HCT116 (cell line): ENCODE measurements at places on chromosomes 6 and 20. TPM values are rescaled to one million over a fixed set of nuclear protein-coding genes. Genes with fewer than 3 reads are reported as not detected.

GRCh38 chr6:15922510-15923250 is 206.2 kb upstream of the MYLIP start:
- no peak for DNase-seq

GRCh38 chr20:23683807-23684206 is 5.0 kb downstream of the CST4 start:
- DNase-seq = no peak

- no peak for DNase-seq
Observed at GRCh38 chr6:141321493-141322347, 811.0 kb upstream of the GJE1 start.

DNA sequence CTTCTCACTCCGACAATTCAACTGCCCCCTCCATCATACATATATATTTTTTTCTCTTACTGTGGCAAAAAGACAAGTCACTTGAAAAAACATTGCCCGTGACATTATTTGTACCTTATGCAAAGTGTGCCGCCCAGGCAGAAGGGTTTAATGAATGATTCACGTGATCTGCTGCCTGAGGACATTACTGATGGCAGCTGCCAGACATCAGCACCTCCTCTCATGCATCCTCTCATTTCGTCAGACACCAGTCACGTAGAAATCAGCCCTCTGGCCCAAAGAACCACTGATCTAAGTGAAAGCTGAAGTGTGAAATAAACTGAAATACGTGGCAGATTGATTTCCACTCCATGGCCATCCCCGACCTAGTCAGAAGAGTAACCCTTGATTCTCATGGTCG is 218.8 kb upstream of the PDE10A start:
- DNase-seq = no peak

The CALHM6 gene
- not detected for total RNA-seq

- no peak for DNase-seq
Observed at GRCh38 chr6:34934516-34934915, 45.5 kb downstream of the ANKS1A start.

DNA sequence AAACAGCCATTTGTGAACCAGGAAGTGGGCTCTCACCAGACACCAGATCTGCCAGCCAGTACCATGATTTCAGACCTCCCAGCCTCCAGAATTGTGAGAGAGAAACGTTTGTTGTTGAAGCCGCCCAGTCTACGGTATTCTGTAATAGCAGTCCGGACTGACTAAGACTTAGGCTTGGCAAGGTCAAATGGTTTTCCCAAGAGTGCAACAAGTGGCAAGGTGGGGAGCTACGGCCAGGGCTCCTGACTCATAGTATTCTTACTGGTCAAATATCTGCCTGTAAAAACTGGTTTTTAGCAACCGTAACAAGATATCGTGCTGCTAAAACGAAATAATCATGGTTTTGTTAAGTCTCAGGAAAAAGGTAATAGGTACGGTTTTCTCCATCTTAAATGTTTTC is 37.8 kb downstream of the MCUR1 start:
- no peak for DNase-seq

DNA sequence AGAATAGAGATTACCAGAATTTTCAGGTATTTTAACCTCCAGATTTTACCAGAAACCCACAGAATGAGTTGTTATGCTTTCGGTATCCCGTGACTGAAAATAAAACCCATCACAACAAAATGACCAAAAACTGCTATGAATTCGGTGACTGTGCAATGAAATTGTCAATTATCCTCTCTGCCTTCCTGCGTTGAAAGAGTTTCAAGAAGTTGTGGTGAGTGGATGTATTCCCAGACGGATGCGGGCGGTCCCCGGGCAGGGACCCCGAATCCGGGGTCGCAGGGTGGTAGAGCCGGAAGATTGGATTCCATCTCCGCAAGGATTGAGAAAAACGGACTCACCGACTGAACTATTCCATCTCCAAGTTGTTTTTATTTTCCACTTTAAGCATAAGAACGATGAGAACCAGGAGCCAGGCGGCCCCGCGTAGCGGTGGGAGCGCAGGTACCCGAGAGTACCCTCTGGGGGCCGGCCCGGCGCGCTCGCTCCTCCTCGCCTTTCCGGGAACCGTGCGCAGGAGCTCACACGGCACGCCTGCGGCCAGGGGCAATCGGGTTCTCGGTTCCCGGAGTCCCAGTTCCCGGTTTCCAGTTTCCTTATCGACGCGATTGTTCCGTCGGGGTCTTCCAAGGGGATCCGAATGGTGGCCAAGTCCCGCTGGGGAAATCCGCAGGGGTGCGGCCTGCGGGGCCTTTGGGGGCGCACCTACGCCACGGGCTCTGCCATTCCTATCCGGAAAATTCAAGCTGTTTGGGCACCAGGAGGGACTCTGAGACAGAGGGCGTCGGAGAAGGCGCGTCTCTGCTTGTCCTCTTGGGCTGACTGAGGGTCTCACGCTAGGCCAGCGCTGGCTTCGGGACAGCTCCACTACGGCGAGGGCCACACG is 104.9 kb upstream of the PRDM1 start:
- DNase-seq = no peak
